ENCODE measurements at places on chromosomes 2 and 18.

- no peak for DNase-seq
Measured at GRCh38 chr2:146734821-146735190, 1110.0 kb upstream of the ACVR2A start.

DNA sequence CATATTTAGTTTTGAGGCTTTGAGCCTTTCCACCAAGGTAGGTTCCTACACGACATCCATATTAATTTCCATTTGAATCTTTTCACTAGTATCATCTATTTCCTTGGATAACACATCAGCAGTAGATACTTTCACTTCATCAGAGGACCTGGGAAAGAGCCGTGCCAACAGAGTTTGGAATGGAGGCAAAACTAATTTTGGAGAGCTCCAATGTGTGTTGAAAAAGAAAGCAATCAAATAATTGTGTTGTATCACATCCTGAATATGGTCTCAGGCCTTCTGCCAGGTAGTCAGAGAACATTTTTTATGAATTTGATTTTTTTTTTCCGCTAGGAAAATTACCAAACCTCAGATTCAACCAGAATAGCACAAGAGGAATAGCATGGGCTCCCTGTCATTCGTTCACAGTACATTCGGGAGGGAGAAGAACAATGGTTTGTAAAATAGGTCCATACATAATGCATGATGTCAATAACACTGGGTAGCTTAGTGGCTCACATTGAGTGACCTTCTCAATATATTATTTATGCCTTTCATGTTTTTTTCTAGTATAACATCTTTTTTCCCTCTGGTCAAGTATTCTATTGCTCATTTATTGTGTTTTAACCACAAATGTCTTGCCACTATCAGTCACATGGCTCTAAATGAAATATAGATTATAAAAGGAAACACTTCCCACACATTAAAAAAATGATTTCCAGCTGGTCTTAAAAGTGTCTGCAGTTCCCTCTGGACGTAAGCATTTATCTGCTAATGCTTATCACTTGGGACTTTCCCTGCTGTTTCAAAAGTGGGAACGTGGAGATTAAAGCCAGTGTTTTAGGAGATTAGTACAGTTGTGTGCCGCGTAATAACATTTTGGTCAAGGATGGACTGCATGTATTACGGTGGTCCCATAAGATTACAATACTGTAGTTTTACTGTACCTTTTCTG is 68.6 kb upstream of the RAPH1 start:
- DNase-seq, result no peak

GRCh38 chr2:127525691-127526131 is 578 bp downstream of the IWS1 start:
- DNase-seq, result no peak

DNA sequence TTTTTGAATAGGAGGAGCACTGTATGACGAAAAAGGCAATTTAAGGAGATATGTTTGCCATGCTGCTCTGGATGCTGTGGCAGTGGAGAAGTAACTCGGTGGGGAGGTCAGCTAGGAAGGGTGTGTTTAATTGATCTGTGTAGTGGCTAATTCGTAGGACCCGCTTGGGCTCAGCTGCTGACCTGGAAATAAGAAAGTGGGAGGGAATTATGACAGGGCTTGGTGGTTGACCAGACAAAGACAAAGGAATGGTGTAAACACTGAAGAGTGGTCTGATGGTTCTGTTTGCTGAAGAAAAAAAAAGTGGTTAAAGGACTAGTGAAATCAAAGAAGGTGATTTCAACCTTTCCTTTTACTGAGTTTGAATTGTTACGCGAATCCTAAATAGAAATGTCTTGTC is 146.0 kb downstream of the MAP4K4 start:
- no peak for DNase-seq

DNA sequence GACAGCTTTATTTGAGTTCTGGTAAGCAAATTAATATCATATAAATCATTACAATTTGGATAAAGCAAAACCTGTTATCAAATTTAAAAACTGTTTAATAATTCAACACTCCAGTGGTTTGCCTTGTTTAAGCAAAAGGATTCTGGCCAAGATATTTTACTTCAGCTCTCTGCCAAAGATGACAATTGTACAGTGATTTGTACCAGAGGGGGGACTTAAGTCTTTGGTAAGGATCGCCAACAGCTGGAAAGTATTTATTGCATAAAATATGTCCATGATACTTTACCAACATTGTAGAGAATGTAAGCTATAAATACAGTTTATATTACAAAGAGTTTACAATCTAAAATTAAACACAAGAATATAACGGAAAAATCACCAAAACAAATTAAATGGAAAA is 13.8 kb downstream of the PREPL start:
- DNase-seq, result no peak

DNA sequence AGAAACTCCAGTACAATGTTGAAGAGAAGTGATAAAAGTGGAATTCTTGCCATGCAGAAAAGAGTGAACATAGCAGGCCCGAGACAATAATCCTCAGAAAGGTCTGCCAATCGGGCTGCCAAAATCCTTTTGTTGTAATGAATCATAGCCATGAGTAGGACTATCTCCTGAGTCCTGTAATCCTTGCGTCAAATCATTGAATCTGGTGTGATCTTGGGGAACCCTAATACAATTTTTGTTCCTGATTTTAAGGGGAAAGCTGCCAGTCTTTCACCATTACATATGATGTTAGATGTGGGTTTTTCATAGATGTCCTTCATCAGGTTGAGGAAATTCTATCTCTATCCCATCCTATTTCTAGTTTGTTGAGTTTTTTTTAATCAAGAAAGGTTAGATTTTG is 2.2 kb downstream of the TPGS2 start:
- DNase-seq, result no peak

DNA sequence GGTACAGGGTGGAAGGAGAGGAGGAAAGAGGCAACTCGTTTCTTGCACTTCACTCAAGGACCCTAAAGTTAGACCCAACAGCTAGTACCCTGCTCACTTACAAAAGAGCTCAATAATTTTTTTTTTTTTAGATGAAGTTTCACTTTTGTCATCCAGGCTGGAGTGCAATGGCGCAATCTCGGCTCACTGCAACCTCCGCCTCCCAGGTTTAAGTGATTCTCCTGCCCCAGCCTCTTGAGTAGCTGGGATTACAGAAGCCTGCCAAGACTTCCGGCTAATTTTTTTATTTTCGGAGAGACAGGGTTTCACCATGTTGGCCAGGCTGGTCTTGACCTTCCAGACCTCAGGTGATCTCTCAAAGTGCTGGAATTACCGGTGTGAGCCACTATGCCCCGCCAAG is 4.1 kb downstream of the ASB3 start:
- no peak for DNase-seq

DNA sequence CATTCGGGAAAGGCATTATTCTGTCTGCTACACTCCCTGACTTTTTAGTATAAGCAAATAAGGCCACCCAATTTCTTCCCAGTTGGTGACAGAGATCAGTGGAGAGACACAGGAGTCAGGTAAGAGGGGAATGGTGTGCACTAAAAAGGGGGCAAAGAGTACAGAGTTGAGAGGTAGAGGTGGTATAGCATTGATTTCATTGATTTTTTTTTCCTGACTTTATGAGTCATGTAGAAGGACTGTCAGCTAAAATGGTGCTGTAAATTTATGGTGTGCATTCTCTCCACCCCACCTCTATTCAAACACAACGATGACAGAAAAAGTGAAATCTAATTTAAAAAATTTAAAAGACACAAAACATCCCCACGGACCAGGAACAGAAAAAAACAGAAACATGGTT is 23.7 kb upstream of the ST8SIA3 start:
- DNase-seq, result no peak

All from CD4-positive, alpha-beta T cell treated with Interleukin-6 at 100 ng/mL for 8 hours (primary cell).